ENCODE measurements at places on chromosomes 3 and 15. TPM values are rescaled to one million over a fixed set of nuclear protein-coding genes. Genes with fewer than 3 reads are reported as not detected.

TM4SF4 gene
- not detected for total RNA-seq

RLBP1 gene
- total RNA-seq, result not detected

ITPKA gene
- 4.7 TPM for total RNA-seq

TIMP4 gene
- not detected for total RNA-seq

CSTA gene
- not detected for total RNA-seq

DET1 gene
- total RNA-seq, result 2.6 TPM

CCR8 gene
- total RNA-seq, result 0.34 TPM

HIGD2B gene
- 0.27 TPM for total RNA-seq

ANKDD1A gene
- total RNA-seq, result 4.3 TPM

CILP gene
- not detected for total RNA-seq

CKMT1A gene
- 0.38 TPM for total RNA-seq

C3orf85 gene
- not detected for total RNA-seq

MYRIP gene
- total RNA-seq, result not detected

SERPINI2 gene
- not detected for total RNA-seq

MOBP gene
- total RNA-seq, result not detected

DPPA2 gene
- not detected for total RNA-seq

IL17RE gene
- total RNA-seq, result 1.2 TPM

PLCB2 gene
- 44.6 TPM for total RNA-seq

GAP43 gene
- total RNA-seq, result not detected

CFAP100 gene
- not detected for total RNA-seq

BOC gene
- 0.20 TPM for total RNA-seq

SLC35G2 gene
- total RNA-seq, result 3.0 TPM

RBP2 gene
- not detected for total RNA-seq

HEMK1 gene
- total RNA-seq, result 101 TPM

TTC21A gene
- 0.79 TPM for total RNA-seq

FGF12 gene
- total RNA-seq, result not detected

All from activated CD8-positive, alpha-beta T cell treated with anti-CD3 and anti-CD28 coated beads for 36 hours (primary cell).